NT2/D1 (cell line): ENCODE measurements at places on chromosomes 13 and 19.

- DNase-seq: no peak
Measured at GRCh38 chr13:35255241-35255640, 221.2 kb downstream of the MAB21L1 start.

GRCh38 chr19:14160017-14160703, 23.8 kb upstream of the ASF1B start:
- DNase-seq: no peak

- no peak for DNase-seq
Measured at GRCh38 chr13:46804391-46804815, 7.4 kb upstream of the ESD start.

- peak; percentile 92 for DNase-seq
Measured at GRCh38 chr19:17576758-17577456, 21.5 kb downstream of the COLGALT1 start.

DNA sequence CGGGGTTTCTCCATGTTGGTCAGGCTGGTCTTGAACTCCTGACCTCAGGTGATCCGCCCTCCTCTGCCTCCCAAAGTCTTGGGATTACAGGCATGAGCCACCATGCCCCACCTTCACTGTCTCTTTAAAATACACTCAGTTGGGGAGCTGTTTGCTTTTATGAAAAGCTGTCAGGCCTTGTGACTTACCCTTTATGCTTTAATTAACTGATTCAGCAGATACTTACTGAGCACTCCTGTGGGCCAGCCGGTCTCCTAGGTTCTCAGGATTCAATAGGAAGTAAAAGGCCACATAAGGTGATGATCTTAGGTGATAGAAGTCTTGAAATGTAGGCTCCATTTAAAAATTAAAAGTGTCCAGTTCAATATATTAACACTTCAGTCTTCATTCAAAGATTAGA, 7.5 kb downstream of the UBAC2 start:
- no peak for DNase-seq

DNA sequence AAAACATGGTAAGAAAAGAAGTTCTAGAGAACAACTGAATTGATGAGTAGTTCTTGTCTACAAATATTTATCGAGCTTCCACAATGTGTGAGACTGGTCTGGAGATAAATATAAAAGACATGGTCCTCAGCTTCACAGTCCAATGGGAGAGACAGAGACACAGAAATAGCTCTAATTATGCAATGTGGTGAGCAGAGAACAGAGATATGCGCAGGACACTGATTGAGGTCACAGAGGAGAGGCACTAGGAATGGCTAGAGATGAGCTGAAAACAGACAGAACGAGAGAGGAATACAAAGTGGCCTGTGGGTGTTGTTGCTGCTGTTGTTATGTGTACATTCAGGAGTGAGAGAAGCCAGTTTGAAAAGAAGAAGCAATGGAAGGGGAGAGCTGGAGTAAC, 53.2 kb downstream of the GPALPP1 start:
- no peak for DNase-seq

DNA sequence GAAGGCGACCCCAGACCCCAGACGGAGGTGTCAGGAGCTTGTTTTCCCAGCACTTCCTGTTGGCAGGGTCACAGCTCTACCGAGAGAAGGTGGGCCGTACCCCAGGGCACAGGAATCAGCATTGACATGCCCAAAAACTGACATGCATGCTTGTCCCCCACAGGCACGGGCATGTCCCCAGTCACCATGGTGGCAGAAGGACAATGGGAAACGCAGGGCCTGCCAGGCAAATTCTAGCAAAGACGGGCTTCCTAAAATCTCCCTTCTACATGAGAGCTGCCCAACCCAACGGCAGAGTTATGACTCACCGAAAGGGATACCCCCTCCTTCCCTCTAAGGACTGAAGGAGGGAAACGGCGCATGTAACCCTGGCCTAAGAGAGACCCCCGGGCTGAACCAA, 18.5 kb downstream of the TSHZ3 start:
- no peak for DNase-seq

GRCh38 chr13:48542581-48543341, 9.9 kb upstream of the RCBTB2 start:
- no peak for DNase-seq

DNA sequence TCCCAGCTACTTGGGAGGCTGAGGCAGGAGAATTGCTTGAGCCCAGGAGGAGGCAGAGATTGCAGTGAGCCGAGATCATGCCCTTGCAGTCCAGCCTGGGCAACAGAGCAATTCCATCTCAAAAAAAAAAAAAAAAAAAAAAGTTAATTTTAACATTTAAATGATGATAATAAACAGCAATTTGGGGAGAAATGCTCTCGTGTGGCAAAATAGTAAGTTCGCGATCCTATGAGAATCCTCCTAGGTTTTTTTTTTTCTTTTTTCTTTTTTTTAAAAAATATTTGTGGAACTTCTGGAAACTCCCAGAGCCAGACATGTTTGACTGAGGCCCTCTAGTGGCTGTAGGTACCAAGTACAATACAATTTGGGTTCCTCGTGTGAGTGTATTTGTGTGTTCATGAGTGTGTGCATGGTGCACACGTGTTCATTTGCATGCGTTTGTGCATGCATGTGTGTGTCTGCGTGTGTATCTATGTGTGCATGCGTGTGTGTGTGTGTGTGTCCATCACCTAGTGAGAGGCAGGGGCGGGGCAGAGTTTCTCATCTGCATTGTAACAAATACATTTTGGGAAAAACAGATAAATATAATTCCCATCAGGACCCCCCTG, 31.2 kb downstream of the TMPRSS9 start:
- peak; percentile 39 for DNase-seq

DNA sequence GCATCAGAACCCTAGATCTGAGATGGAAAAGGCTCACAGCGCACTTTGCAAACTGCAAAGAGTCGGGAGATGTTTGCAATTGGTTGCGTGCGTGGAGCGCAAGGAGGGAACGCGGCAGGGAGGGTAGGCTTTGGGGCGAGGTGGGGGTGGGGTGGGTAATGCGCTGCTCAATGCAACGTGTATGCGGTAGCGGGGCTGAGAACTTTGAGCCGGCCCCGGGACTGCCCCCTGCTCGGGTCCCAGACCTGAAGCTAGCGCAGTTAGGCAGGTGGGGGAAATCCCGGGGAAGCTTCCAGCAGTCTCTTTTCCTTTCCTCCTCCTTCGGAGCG, 971 bp downstream of the FOSB start:
- no peak for DNase-seq

DNA sequence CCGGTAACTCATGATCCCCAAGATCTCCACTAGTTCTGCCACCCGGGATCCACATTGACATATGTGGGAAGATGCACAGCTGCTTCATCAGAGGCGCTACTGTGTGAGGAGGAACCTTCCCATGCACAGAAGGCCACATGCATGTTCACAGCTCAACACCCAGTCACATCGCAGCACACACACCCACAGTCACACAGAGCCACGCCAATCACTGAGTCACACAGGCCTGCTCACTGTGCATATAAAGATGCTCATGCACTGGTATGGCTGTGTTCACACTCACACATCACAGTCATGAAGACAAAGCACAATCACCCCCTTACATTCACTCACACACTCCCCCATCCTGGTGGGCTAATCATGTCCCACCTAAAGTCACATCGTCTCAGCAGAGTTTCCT, 9.8 kb downstream of the CLC start:
- DNase-seq: no peak

DNA sequence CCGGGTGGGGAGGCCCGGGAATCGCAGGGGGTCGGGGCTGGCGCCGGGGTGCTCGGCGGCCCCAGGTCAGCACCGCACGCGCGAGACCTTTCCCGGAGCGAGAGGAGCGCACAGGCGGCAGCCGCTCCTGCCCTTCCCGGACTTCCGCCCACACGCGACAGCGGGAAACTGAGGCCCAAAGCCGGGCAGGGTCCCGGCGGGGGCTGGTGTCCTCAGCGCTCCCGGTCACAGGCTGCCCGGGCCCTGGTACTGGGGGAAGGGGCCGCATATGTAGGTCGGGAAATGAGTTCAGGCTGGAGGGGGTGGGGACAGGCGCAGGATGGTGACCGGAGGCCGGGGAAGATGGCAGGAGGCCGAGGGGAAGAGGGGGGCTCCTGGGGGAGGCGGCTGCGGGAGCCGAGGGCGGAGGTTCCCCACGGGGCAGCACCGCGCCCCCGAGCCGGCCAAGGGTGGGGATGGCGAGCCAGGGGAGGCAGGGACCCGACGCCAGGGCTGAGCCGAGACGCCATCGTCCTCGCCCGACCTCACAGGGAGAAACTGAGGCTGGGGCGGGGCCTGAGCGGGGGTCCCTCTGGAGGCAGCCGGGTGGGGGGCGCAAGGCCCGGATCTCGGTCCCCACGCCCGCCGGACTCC, 662 bp downstream of the CBARP start:
- DNase-seq: no peak

DNA sequence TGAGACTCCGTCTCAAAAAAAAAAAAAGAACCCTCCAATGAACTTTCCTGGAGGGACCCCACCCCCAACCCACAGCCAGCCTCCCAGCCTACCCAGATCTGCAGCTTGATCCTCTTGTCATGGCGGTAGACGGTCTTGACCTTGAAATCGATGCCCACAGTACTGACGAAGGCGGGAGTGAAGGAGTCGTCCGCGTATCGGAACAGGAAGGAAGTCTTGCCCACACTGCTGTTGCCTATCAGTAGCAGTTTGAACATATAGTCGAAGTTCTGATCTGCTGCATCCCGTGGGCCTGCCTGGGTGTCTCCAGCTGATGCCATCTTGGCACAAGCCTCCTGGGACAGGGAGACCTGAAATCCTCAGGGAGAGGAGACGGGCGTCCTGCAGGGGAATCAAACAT, 2.4 kb downstream of the RAB3D start:
- no peak for DNase-seq

DNA sequence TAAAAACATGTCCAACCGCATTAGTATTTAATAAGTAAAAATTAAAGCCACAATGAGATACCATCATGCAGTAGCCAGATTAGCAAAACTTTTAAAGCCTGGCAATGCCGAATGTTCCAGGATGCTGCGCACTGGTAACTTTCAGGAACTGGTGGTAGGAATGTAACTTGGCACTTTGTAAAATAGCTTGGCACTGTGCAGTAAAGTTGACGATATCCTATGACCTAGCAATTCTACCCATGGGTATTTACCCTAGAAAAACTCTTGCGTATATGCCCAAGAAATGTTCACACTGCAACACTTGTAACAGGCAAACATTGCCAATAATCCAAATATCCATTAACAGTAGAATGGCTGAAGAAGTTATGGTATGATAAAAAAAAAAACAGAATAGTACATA, 97.7 kb downstream of the SPACA7 start:
- no peak for DNase-seq

GRCh38 chr19:38700350-38700901, 43.8 kb downstream of the CAPN12 start:
- DNase-seq: no peak

- DNase-seq: no peak
Measured at GRCh38 chr13:23966221-23966690, 69.0 kb upstream of the C1QTNF9B start.

- DNase-seq: no peak
Measured at GRCh38 chr13:87680298-87680697, 9.1 kb downstream of the SLITRK5 start.

DNA sequence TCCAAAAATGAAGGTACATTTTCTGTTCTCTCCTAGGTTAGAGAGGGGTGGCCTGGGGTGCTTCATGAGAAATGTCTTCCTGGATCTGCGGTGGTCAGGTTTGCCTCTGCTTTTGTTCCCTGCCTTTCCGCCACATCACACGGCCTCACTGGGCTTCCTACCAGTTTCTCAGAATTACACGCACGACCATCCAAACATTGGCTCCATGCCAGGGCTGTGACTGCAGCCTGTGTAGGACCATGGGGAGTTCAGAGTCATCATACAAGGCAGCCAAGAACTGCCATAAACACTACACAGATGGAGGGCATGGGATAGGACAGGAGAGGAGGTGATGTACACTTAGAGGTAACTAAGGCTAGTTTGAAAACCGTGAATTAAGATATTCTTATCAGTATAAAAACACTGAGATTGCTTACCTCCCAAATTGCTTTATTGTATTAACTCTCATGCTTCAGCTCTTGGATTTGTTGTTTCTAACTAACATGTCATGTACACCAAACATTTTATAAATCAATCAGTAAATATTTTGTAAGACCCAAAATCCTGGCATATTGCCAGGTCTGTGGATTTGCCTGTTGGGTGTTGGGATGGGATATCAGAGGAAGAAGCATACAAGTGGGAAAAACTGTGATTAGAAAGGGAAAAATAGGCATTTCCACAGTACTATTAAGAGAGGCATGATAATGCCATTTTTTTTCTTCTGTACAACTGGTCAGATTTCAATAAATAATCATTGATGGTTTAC, 45.2 kb downstream of the CDADC1 start:
- DNase-seq: no peak

- peak; percentile 9 for DNase-seq
Measured at GRCh38 chr13:78430166-78430791, 173.1 kb downstream of the POU4F1 start.

- DNase-seq: no peak
Measured at GRCh38 chr13:114154476-114154875, 22.1 kb upstream of the RASA3 start.

DNA sequence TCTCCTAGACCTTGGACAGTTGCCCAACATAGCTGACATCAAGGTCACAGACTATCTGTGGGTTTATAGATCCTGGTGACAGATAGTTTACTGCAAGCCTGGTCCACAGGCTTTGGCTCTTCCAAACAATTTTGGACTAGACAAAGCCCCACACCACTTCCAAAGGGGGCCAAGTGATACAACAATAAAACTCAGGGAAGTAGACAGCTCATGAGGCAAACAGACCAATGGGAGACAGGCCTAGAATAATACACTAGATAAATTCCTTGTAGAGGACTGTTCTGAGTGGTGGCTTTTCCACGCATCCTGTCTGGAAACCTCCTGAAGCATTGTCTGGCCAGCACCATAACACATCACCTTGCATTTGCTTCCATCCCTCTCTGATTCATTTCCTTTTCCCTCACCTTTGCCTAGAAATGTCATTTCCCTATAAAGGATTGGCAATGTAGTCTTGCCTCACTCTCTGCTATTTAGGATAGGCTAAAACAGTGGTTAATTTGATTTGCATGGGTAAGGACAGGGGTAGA, 284.2 kb downstream of the POU4F1 start:
- DNase-seq: no peak

- no peak for DNase-seq
Measured at GRCh38 chr19:20926796-20927195, 3.7 kb downstream of the ZNF85 start.
